ENCODE measurements at places on chromosomes 7 and 10. TPM values are rescaled to one million over a fixed set of nuclear protein-coding genes. Genes with fewer than 3 reads are reported as not detected.

TMEM236 gene
- total RNA-seq, result 0.17 TPM

STOX1 gene
- total RNA-seq, result 0.34 TPM

VWA2 gene
- total RNA-seq, result not detected

DKK1 gene
- 18.6 TPM for total RNA-seq

TMEM140 gene
- 76.1 TPM for total RNA-seq

PGAM2 gene
- total RNA-seq, result 0.51 TPM

DNA sequence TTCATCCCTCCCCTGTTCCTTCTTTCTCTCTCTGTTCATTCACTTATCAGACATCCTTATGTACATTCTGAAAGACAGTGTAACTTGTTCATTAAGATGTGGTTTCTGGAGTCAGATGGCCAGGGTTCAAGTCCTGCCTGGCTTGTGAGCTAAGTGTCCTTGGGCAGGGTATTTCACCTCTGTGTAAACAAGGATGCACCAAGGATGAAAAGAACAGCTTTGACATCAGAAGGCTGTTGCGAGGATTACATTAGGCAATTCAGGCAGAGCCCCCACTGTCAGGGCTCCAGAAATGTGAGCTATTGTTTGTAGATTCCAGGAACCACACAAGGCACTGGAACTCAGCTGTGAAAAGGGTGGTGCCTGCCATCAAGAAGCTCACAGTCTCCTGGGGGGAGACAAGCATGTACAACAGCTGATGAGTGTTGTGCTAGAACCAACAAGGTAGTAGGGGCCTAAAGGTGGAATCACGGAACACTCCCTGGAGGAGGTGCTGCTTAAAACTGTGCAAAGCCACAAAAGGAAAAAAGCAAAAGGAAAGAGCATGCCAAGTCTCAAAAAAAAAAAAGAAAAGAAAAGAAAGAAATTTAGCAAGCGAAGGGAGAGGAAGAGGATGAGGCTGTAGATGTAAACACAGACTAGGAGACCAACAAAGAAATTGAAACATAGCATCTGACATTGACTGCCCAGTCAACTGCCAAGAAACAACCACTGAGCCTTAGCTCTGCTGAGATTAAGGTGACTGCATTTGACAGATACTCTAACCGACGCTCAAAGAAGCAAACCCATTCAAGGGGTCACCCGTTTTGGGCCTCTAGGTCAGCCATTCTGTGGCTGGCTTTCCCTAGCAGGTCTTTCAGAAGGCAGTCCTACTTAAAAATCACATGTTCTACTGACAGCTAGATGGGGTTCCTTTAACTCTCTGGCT lies 12.5 kb downstream of the PDLIM1 start:
- DNase-seq, result no peak

DNA sequence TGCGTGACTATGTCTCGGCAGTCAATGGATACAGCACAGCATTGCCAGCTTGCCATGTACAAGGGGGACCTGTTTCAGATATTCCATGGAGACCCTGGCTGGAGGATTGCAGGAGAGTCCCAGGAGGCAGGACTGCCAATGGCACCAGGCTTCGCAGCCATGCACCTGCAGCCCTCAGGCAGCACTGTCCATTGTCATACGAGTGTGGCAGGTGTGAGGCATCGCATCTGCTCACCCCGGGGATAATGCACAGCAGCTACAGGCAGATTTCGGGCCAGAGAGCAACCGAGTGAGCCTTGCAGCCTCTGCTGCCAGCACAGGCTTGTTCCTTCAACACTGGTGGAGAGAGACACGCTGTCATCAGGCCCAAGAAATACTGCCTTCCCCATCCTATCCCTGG lies 415.1 kb downstream of the PAXIP1 start:
- no peak for DNase-seq

- no peak for DNase-seq
Observed at GRCh38 chr7:76139670-76140069, 62.0 kb upstream of the SRRM3 start.

- DNase-seq, result no peak
Observed at GRCh38 chr7:67589183-67589582, 592.5 kb downstream of the TYW1 start.

DNA sequence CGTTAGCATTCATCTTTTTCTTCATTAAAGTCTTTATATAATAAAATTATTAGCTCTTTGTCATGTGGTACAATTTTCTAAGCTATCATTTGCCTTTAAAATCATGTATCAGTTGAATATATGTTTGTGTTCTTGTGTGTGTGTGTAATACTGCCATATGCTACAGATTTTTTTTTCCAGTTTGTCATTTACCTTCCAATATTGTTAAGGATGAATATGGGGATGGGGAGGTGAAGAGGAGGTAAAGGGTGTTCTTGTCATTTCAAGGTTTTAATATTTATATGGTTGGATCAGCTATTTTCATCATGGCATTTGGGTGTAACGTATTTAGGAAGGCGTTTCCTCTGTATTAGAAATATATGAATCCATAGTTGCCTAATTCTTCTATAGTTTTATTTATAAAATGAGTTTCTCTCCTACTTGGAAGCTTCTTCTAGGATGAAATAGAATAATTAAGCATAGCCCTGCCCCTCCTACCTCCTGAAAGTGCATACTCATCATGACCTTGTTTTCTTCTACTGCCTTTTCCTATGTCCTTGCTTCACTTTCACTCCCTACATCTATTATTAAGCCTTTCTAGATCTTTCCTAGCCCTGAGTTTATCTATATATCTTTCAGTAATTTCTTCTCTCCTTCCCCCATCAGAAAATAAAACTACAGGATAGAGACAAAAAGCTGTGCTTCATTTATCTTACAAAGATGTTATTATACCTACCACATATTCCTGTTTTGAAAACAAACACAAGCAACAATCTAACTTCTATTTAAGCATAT lies 25.1 kb downstream of the RAB18 start:
- no peak for DNase-seq

- no peak for DNase-seq
Observed at GRCh38 chr7:9709216-9709615, 1264.5 kb upstream of the PHF14 start.

DNA sequence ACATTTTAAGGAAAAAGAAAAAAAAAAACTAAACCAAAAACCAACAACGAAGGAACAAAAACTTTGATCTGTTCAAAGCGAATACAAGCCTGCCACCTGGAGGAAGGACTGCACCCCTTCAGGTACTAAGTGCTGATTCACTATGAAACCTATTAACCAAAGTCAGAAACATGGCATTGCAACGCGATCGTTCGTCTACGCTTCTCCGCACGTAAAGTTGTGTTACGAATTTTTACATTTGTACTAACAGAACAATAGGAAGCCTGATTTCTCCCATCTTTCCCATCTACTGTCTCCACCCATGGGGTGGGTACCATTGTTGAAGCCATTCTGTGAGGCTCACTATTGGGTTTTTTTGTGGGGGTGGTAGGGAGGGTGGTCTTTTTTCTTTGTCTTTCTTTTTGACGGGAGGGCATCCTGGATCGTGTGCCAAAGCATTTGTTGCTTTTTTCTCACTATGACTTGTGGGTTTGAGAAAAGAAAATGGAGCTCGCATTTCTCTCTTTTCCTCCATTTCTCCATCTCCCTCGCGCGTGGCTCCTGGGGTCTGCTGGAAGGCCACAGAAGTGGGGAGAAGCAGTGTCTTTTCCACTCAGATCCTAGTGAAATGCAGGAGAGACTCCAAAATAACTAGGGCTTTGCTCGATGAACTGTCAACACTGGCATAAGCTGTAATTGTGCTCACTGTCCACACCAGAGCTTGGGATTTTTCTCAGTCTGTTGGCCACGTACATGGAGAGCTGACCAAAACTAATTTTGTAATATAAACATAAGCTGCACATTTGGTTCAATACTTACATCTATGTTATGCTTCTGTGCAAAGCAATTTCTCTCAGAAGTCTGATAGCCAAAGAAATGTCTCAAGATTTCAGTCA lies 100.9 kb upstream of the YAE1 start:
- peak; percentile 68 for DNase-seq

DNA sequence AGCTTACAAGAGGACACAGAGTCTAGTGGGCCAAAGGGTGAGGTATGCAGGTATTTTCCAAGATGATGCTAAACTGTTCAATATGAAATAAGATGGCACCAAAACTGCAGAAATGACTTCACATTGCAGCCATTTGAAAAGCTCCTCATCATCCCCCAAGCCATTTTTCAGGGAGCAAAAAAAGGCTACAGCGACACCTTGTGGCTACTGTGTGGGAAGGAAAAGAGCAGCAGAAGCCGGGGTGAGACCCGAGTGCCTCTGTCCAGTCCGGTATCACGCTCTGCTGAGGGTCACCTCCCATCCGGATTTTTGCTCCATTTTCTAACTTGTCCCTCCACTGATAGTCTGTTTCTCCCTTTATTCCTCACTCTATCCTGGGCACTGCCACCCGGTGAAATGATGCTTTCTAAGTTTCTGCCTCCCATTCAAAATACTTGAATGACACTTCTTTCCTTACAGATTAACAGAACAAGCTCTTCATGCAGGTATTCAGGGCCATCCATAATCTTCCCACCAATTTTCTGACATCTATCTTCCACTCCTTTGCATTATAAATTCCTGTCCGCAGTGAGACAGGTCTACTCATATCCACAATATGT lies 220.2 kb downstream of the DGKI start:
- DNase-seq, result peak; percentile 73

DNA sequence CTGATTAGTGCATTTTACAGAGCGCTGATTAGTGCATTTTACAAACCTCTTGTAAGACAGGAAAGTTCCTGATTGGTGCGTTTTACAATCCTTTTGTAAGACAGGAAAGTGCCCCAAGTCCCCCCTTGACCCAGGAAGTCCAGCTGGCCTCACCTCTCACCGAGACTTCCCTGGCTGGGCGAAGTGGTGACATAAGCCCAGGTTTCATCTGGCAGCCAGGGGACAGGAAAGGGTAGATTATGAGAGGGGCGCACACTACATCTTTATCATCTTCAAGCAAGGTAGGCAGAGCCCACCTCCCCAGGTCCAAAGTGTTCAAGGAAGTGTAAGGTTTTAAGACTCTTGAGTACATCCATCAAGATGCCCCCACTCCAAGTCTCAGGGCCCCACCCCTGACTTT lies 5.5 kb upstream of the GDF10 start:
- no peak for DNase-seq

GRCh38 chr10:111084366-111085255 lies 7.8 kb downstream of the ADRA2A start:
- no peak for DNase-seq

- DNase-seq, result no peak
Observed at GRCh38 chr10:132076578-132077081, 10.9 kb downstream of the JAKMIP3 start.

DNA sequence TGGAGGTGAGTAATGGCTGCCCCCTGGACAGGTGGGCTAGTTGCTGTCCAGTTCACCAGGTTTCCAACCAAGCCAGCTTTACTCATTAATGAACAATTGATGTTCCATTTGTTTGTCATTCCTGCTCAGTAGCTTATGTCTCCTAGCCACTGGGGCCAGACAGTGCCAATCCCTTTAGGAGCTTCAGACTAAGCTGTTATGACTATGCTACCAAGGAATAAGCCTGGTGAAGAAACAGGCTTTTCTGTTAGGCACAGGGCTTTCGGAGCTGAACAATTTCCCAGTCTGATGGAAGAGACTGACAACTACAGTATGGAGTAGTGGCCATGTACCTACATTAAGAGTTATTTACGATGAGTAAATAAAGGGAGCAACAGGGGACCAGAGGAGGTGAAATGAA lies 2.1 kb upstream of the FMC1 start:
- no peak for DNase-seq

DNA sequence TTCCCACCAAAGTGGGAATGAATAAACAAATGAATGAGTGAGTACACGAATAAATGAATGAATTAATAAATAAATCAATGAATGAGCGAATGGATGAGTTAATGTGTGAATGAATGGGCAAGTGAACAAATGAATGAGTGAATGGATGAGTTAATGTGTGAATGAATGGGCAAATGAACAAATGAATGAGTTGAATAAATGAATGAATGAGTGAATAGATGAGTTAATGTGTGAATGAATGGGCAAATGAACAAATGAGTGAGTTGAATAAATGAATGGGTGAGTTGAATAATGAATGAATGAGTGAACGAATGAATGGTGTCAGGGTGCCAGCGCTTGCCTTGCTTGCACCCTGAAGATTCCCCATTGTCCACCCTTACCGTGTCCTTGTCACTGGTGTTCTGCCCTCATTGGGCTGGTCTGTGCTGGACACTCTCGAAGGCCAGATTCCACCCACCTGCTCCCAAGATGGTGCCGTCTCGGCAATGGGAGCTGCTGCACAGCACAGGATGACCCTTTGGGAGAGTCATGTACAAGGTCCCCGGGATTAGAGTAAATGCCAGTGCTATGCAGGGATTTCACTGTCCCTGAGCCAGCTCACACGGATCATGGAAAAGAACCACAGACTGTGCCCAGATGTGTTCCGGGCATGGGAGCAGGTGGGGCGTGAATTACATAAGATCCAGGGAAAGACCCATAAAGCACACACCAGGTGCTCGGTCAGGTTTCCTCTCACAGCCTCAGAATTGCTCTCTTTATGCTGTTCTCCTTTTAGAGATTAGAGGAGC lies 83.2 kb downstream of the CAMK1D start:
- DNase-seq, result no peak

GRCh38 chr10:113613977-113614690 lies 49.7 kb downstream of the NRAP start:
- no peak for DNase-seq

DNA sequence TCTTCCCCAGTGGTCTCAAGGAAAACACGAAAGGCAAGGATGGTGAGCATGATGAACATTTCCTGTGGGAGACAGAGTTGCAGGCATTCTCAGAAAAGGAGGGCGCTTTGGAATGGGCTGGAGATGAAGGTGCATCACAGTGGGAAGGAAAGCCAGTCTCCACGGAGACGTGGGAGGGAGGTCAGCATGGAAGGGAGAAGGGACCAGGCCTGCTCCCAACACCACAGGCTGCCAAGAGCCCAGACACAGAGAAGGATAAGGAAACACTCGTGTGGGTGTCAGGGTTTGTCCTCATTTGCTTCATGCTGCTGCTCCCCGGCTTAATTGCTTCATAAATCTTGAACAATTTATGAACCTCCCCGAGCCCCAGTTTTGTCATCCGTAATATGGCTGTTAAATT lies 231.5 kb upstream of the ZNF32 start:
- no peak for DNase-seq

Data from dermis blood vessel endothelial cell (primary cell).